ENCODE measurements at places on chromosomes 3 and 15. TPM values are rescaled to one million over a fixed set of nuclear protein-coding genes. Genes with fewer than 3 reads are reported as not detected.

TRPM1 gene
- total RNA-seq: not detected

CMTM8 gene
- 1.3 TPM for total RNA-seq

RTP1 gene
- total RNA-seq: not detected

DNA sequence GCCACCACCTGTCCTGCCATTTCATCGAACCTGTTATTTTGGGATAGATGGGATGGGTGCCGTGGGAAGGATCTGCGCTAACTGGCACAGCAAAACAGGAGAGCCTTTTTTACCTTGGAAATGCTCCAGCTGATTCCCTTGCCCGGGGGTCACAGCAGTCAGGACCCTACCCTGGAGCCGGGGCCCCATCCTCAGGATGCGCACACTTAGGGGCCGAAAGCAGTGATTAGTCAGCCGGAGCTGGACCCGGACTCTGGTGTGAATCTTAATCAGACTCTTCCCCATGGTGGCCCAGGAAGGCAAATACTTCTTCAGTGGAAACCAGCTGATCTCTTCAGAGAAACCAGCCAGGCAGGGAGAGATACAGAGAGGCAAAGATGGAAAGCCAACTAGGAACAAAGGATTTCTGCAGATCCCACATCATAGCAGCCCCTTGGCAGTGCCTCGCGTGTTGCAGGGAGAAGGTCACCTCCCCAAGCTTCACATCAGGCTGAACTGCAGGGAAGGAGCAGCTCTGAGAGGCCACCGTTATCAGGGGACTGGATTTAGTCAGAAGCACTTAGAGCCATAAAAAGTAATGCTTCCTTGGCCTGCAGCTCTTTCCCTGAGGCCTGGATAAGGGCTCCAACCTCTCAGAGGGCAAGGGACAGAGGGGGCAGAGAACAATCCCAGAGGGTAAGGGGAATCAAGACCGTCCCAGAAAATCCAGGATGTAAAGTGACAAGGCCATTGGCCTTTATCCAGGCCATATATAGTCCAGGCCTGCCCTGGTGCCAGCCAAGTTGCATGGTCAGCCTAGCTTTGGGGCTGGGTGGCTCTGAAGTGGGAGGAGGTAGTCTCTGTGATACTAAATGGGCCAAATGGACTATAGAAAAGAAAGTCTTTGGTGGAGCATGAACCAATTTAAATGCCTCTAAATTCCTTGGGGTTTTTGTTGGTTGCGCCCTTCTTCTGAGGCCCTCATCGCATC, 52.9 kb downstream of the WDR76 start:
- H3K36me3 ChIP-seq: no peaks in the 10 kb centered on the region
- H3K27me3 ChIP-seq: no peaks in the 10 kb centered on the region
- H3K27ac ChIP-seq: no peak overlapping the region
- DNase-seq: no peak
- H3K4me3 ChIP-seq: no peak overlapping the region

DNA sequence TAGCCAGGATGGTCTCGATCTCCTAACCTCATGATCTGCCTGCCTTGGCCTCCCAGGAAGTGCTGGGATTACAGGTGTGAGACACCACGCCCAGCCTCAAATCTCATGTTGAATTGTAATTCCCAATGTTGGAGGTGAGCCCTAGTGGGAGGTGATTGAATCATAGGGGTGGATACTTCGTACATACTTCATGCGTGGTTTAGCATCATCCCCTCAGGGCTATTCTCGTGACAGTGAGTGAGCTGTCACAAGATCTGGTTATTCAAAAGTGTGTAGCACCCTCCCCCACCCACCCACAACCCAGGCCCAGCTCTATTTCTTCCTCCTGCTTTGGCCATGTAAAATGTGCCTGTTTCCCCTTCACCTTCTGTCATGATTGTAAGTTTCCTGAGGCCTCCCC, 236.9 kb upstream of the IL12A start:
- H3K27me3 ChIP-seq: no peaks in the 10 kb centered on the region
- no peak overlapping the region for H3K27ac ChIP-seq
- no peak for DNase-seq
- no peaks in the 10 kb centered on the region for H3K36me3 ChIP-seq
- no peaks in the 10 kb centered on the region for H3K4me1 ChIP-seq
- H3K4me3 ChIP-seq: no peak overlapping the region

HPS3 gene
- total RNA-seq: 15.8 TPM

GRCh38 chr3:14133188-14133800, 8.4 kb downstream of the TMEM43 start:
- H3K27ac ChIP-seq: no peak overlapping the region
- H3K4me3 ChIP-seq: no peak overlapping the region
- H3K36me3 ChIP-seq: no peaks in the 10 kb centered on the region
- no peak for DNase-seq
- H3K27me3 ChIP-seq: no peaks in the 10 kb centered on the region
- H3K4me1 ChIP-seq: peaks cover 4% of the 10 kb centered on the region

CHRD gene
- total RNA-seq: 20.5 TPM

- H3K4me1 ChIP-seq: no peaks in the 10 kb centered on the region
- H3K27me3 ChIP-seq: no peaks in the 10 kb centered on the region
- no peaks in the 10 kb centered on the region for H3K36me3 ChIP-seq
- no peak overlapping the region for H3K27ac ChIP-seq
- DNase-seq: no peak
Observed at GRCh38 chr3:23442598-23443383, 239.7 kb downstream of the UBE2E2 start.

DNA sequence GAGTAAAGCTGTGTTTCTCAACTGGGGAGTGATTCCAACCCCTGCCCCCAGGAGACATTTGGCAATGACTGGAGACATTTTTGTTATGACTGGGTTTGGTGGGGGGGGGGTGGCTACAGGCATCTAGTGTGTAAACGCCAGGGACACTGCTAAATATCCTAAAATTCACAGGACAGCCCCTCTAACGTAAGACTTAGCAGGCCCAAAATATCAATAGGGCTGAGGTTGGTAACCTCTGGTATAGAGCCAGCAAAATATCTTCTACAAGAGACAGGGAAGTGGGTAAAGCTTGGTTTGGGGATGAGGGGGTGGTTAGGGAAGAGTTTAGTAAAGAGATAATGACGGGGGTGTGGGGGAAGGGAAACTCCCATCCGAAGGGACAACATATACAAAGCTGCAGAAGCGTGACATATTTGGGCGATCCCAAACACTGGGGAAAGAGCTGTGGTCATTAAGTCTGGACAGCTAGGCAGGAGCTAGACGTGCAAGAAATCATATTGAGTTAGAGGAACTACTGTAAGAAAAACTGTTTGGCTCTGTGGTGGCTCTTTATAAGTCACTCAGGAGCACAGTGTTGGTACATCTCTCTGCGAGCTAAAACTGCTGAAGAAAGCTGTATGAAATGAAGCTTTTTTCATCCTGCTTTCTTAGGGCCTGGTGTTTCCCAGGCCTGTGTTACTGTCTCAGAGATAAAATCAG, 697 bp upstream of the TRIM69 start:
- H3K36me3 ChIP-seq: no peaks in the 10 kb centered on the region
- no peak overlapping the region for H3K4me3 ChIP-seq
- peak overlapping the region; percentile 24 for H3K27ac ChIP-seq
- no peaks in the 10 kb centered on the region for H3K27me3 ChIP-seq
- H3K4me1 ChIP-seq: peaks cover 3% of the 10 kb centered on the region
- peak; percentile 79 for DNase-seq

CPLX3 gene
- not detected for total RNA-seq

- H3K4me3 ChIP-seq: no peak overlapping the region
- no peak for DNase-seq
Observed at GRCh38 chr3:111496894-111497559, 45.0 kb upstream of the CD96 start.

FYCO1 gene
- total RNA-seq: 59.4 TPM

- DNase-seq: peak; percentile 90
- H3K4me3 ChIP-seq: peak overlapping the region; percentile 85
- H3K27ac ChIP-seq: peak overlapping the region; percentile 78
Observed at GRCh38 chr15:84600331-84600686, 500 bp upstream of the ZSCAN2 start.

LRRC31 gene
- total RNA-seq: not detected

- no peaks in the 10 kb centered on the region for H3K4me1 ChIP-seq
- H3K36me3 ChIP-seq: no peaks in the 10 kb centered on the region
- H3K4me3 ChIP-seq: no peak overlapping the region
Observed at GRCh38 chr15:20349774-20350498, 191.7 kb downstream of the GOLGA6L6 start.

PAQR9 gene
- total RNA-seq: not detected

CASR gene
- 0.12 TPM for total RNA-seq

DNA sequence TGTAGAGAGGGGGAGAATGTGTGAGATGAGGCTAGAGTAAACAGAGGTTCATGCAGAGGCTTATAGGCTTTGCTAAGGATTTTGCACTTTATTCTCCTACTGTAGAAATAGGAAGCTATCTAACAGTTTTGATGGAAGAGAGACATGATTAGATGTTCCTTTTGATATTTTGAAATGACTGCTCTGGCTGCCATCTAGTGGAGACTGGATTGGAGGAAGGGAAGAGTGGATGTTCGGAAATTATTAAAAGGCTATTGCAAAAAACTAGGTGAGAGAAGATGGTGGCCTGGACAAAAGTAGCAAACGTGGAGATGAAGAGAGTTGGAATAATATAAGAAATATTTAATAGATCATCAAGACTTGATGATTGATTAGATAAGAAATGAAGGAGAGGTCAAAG, 42.2 kb downstream of the SYN2 start:
- H3K27ac ChIP-seq: no peak overlapping the region
- no peaks in the 10 kb centered on the region for H3K4me1 ChIP-seq
- H3K36me3 ChIP-seq: no peaks in the 10 kb centered on the region
- no peak overlapping the region for H3K4me3 ChIP-seq
- H3K27me3 ChIP-seq: no peaks in the 10 kb centered on the region

GRCh38 chr15:67823314-67824196, 1.8 kb upstream of the SKOR1 start:
- H3K4me3 ChIP-seq: no peak overlapping the region
- no peaks in the 10 kb centered on the region for H3K4me1 ChIP-seq
- H3K36me3 ChIP-seq: no peaks in the 10 kb centered on the region
- H3K27me3 ChIP-seq: peaks cover 36% of the 10 kb centered on the region

MYL3 gene
- 4.9 TPM for total RNA-seq

MUSTN1 gene
- 14.3 TPM for total RNA-seq

CFAP100 gene
- 2.8 TPM for total RNA-seq

UBR1 gene
- 34.1 TPM for total RNA-seq

DNA sequence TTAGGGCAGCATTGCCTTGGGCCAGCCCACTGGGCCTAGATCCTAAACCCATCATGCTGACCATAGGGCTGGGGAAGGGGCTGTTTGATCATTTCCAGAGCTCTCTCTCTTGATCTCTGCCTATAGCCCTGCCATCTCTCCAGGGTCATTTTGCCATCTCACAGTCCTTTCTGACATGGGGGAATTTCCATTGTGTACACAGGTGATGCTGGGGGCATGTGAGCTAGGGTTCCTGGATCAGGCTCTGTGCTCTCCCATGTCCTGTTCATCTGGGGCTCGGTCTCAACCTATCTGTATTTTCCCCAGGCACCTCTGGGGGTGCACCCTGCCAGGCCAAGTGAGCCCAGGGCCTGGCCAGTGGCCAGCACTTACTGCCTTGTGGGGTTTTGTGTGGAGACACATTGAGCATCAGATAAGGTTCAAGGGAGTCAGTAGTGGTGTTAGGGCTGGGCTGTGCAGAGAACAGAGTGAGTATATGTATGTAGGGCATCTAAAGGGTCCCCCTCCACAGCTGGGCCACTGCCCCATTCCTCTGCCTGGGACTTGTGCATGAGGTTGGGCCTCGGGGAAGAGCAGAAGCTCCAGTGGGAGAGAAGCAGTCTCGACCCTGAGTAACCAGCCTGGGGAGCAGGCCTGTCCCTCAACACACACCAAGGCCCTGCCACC, 25.7 kb upstream of the APEH start:
- no peaks in the 10 kb centered on the region for H3K36me3 ChIP-seq
- no peak for DNase-seq
- H3K27me3 ChIP-seq: no peaks in the 10 kb centered on the region
- no peak overlapping the region for H3K27ac ChIP-seq

DNA sequence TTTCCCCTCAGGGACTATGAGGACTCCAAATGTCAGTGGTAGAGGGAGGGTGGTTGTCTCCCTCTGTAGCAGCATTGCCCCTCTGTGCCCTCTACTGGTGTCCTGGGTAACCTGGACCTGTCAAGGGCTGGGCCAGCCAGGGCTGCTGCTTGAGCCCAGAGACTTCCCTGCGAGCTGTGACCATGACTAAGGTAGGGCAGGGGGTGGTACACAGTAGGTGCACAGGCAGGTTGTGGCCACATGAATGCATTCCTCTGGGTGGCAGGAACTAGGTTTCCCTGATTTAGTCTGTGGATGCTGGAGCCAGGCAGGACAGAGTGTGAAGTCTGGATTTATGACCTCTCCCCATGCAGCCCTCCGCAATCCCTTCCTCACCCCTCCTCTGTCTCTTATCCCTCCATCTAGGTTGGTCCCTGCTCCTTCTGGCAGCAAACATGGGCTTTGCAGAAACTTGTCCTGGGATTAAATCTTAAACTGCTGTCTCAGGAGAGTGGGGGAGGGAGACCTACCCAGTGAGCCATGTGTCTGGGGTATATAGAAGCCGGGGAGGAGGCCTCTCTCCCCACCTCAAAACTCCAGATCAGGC, 8.7 kb upstream of the SEMA3F start:
- H3K27ac ChIP-seq: no peak overlapping the region
- H3K4me3 ChIP-seq: no peak overlapping the region
- no peaks in the 10 kb centered on the region for H3K4me1 ChIP-seq
- no peaks in the 10 kb centered on the region for H3K36me3 ChIP-seq
- DNase-seq: no peak
- H3K27me3 ChIP-seq: no peaks in the 10 kb centered on the region

GRCh38 chr15:48723969-48724368, 78.5 kb upstream of the FBN1 start:
- H3K36me3 ChIP-seq: no peaks in the 10 kb centered on the region
- no peaks in the 10 kb centered on the region for H3K4me1 ChIP-seq
- DNase-seq: no peak
- H3K27me3 ChIP-seq: no peaks in the 10 kb centered on the region
